ENCODE measurements at places on chromosomes 3 and 15. TPM values are rescaled to one million over a fixed set of nuclear protein-coding genes. Genes with fewer than 3 reads are reported as not detected.

ADGRG7 gene
- total RNA-seq: not detected

TNK2 gene
- 12.6 TPM for total RNA-seq

C3orf70 gene
- total RNA-seq: 3.9 TPM

CDC25A gene
- 2.3 TPM for total RNA-seq

IL20RB gene
- 1.2 TPM for total RNA-seq

CCR5 gene
- total RNA-seq: 0.37 TPM

POPDC2 gene
- total RNA-seq: 7.1 TPM

ADPRH gene
- total RNA-seq: 7.4 TPM

SLC12A1 gene
- total RNA-seq: not detected

PRKAR2A gene
- total RNA-seq: 31.2 TPM

TTLL13 gene
- total RNA-seq: not detected

FILIP1L gene
- 43.2 TPM for total RNA-seq

CHRNA7 gene
- total RNA-seq: 0.63 TPM

GRCh38 chr3:194871143-194871863 is 185.6 kb downstream of the FAM43A start:
- DNase-seq: peak; percentile 41

DNA sequence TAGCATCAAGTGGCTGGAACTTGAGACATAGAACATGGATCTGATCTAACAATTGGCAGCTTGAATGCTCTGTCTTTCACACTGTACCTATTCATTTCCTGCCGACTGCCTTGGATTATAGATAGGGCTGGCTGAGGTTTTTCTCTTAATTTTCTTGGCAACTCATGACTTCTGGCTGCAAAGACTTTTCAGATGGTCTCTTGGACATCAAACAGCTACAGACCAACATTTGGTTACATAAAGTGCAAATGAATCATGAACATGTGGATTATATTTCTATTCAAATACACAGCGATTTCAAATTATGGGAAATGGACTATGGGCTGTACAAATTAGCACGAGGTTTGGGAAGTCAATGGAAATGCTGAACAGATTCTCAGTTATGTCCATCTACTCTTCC is 26.2 kb upstream of the IL16 start:
- DNase-seq: no peak

DNA sequence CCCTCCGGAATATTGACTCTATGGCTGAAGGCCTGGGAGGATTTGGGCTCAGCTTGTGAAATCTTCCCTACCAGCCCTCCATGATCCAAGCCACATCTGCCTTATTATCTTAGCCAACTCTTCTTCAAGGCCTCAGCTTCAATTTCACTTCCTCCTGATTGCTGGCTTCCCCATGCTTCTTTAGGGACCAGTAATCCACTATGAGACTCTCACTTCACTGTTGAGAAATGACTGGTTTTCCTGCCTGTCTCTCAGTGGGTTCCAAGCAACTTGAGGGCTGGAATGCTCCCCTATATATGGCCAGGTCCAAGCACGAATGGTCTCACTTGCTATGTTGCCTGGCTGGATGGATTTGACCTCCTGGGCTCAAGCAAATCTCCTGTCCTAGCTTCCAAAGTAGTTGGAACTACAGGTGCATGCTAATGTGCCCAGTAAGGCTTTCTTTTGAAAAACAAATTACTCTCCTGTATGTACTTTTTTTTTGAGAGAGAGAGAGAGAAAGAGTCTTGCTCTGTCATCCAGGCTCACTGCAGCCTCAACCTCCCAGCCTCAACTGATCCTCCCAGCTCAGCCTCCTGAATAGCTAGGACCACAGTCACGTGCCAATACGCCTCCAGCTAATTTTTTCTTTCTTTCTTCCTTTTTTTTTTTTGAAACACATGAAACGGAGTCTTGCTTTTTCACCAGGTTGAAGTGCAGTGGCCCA is 7.9 kb upstream of the PIK3CB start:
- DNase-seq: no peak

DNA sequence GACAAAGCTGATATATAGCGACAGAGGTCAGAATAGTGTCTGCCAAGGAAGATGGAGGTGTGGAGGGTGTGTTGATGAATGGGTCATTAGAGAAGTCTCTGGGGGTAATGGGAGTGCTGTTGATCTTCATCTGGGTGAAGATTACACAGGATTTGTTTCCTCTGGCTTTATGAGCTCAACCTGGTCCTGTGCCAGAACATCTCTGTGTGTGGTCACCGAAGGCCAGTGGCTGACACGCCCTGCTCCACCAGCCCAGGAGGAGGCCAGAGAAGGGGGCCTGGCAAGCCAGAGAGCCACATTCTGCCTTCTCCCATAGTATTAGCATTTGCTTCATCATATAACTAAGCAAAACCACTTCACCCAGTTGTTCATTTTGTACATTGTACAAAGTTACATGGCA is 121.1 kb downstream of the ZNF621 start:
- no peak for DNase-seq

DNA sequence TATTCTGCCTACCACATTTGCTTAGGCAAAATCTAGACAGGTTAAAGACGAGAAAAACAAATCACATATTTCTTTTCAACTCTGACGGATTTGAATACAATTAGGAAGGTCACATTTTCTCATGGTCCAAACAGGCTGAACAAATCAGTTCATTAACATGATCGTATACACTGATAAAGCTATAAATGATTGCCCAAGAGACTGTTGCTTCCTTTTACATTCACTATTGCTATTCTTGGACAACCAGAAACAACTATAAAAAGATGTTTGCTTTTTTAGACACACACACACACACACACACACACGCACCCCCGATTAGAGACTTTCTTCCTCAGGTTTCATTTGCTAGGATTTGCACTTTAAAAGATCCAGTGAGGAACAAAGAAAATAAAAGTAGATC is 122.3 kb upstream of the BHLHE40 start:
- DNase-seq: no peak

DNA sequence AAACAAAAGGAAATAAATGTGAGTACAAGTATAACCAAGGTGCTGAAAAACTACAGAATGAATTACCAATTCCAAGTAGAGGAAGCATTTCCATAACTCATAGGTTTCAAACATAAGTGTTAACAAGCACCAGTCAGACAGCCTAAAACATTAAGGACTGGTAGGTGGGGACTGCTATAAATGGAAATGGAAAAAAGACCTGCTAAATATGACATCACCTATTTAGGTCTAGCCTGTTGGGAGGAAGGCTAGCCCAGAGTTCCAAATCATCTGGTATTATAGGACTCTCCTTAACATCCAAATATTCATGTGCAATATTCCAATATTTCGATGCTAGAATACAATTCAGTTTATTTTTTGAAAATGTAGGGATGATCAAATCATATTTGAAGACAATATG is 560.0 kb downstream of the ROBO2 start:
- no peak for DNase-seq

DNA sequence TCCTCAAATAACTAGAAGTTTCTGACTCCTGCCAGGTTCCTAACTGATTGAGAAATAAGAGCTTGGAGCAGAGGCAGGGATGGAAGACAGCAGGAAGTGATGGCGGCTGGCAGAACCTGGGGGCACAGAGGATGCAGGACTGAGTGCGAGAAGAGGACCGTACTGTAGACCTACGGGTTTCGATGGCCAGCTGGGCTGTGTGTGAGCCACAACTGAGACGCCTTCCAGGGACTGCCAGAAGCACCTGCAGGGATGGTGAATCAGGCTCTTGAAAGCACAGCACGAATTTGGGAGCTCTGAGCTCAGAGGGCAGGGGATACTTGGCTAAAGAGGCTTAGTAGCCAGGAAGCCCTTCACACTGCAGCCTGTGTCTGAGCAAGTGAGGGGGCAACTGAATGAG is 165.6 kb downstream of the ABHD5 start:
- DNase-seq: no peak

DNA sequence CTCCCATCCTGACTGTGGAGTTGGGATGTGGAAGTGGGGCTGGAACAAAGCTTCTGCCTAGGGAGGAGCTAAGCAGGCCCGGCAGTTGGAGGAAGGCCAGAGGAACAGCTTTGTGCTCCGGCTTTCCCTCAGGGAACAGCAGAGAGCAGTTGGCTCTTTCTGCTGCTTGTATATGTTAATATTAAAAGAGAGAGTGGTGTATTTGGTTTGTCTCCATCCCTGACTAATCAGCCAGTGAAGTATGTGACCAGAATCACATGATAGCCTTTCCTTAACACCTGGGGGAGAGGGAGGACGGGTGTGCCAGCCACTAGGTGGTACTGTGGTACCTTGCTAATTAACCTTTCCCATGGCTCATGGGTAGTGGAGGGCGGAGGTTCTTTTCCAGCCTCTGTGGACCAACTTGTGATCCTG is 10.0 kb downstream of the EIF2B5 start:
- DNase-seq: no peak

- no peak for DNase-seq
Observed at GRCh38 chr15:78603467-78603866, 17.3 kb downstream of the CHRNA3 start.

- DNase-seq: no peak
Observed at GRCh38 chr3:193960487-193961274, 175.3 kb upstream of the HES1 start.

DNA sequence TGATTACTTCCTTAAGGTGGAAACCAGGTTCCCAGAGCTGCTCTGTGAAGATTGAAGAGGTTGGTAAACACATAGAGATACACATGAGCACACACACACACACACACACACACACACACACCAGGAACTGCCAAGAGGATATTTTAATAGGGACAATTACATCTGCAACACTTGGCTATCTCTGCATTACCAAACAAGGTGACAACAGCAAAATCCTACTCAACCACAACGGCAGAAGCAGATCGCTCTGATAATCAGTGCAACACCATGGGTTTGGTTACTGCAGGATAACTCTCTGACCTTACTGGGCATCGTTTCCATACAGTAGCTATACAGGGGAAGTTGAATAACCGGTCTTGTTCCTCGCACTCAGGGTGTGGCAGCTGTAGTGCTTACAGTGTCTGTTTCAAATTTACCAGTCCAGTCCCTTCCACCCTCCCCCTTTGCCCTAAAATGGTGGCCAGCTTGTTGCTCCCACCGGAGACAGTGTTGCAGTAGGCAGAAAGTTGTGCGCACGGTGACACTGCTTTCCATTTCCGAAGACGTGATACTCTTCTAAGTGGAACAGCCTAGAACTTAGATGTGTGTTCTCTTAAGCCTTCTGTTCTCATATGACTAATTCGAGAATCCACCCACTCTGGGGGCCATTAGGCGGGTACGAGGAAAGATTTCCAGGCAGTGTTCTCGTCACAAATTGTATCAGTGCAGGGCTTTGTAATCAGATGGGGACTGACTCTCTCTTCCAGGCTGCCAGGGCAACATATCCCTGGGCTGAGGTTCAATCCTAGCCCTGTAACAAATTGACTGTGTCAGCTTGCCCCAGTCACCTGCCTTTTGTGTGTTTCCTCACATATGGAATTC is 176.2 kb downstream of the P3H2 start:
- no peak for DNase-seq

DNA sequence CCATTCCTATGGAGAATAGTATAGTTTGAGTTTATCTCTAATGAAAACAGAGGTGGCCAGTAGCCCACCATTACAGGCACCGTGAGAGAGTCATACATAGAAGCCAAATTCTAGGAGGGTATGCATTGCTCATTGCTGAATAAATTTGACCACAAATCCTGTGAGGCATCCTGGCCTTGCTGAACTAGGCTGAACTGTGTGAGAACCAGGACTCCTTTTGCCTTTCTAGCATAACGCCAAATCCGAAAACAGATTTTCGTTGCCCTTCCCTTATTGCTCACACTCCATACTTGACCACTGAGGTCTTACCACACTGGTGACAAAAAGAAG is 50.4 kb downstream of the SLC2A2 start:
- DNase-seq: no peak

- DNase-seq: no peak
Observed at GRCh38 chr15:78171864-78172472, 22.8 kb downstream of the IDH3A start.

DNA sequence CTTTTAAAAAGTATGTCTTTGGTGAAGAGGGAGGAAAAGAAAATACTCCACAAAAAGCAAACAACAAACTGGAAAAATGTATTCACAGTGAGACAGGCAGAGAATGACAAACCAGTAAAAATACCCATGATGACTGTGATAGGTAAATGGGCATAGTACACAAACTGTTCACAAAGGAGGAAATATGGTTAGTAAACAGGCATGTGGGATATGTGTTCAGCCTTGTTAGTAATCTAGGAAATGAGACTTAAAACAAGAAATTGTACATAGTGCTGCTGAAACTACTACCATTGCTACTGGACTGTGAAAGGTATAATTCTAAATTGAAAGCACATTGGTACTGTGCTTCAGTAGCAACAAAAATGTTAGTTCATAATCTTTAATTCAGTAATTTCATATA is 50.1 kb downstream of the UBE2E2 start:
- DNase-seq: no peak

- DNase-seq: no peak
Observed at GRCh38 chr15:49199666-49200065, 29.6 kb downstream of the GALK2 start.

- DNase-seq: no peak
Observed at GRCh38 chr3:79002465-79003372, 765.1 kb downstream of the ROBO1 start.

- DNase-seq: no peak
Observed at GRCh38 chr3:43093006-43093405, 12.9 kb downstream of the POMGNT2 start.

GRCh38 chr3:7977245-7978086 is 524.2 kb upstream of the LMCD1 start:
- no peak for DNase-seq

- DNase-seq: no peak
Observed at GRCh38 chr15:36831125-36831903, 251.9 kb downstream of the CDIN1 start.

GRCh38 chr3:149480326-149481017 is 6.0 kb downstream of the TM4SF4 start:
- DNase-seq: peak; percentile 78

GRCh38 chr3:147246906-147247305 is 159.4 kb downstream of the ZIC4 start:
- DNase-seq: no peak

DNA sequence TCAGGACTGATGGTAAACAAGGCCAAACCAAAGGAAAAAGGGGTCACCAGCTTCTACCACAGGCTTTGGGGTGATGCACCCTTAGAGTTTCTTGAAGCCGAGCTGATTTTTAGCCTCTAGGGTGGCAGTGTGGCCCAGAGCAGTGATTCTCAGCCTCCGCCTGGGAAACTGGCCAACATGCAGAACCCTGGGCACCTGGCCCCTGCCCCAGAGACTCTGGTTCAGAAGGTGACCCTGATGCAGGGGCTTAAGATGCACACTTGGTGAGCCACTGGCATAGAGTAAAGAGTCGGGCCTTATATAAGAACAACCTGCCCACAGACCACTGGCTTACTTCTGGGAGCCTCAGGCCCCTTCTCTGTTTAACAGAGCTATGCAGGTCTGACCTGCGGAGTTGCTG is 44.5 kb downstream of the SYNM start:
- no peak for DNase-seq

DNA sequence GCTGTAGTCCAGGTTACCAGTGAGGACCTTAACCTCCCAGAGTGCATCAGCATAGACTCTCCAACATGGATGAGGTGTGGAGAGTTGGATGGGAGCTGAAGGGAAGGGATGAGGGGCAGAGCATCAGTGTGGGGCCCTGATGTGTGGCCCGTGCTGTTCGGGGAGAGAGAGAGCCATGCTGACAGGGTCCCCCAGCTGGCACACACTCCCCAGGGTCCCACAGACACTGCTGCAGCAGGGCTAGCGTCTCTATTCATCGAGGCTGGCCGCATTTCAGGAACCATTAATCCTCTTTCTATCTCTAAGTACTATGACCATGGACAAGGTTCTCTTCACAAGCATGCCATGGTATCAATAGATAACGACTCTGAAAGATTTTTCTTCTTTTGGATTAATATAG is 85.9 kb upstream of the PLXNA1 start:
- no peak for DNase-seq

- DNase-seq: no peak
Observed at GRCh38 chr3:22671848-22672247, 531.3 kb upstream of the UBE2E2 start.
